Stimulated activated CD4-positive, alpha-beta T cell treated with anti-CD3 and anti-CD28 coated beads, Interleukin-12 subunit alpha, Interleukin-12 subunit beta, amount 100 ng/mL, for 4 hours (primary cell): ENCODE measurements at places on chromosomes 6 and 20.
A peak's percentile ranks its signal among the peaks of the same experiment; 100 is the strongest.

- DNase-seq: no peak
Observed at GRCh38 chr20:46206025-46206424, 87.9 kb downstream of the CD40 start.

- DNase-seq: no peak
Observed at GRCh38 chr6:4599924-4600323, 176.3 kb upstream of the CDYL start.

GRCh38 chr20:63688228-63689045 lies 8.0 kb upstream of the TNFRSF6B start:
- DNase-seq: no peak

GRCh38 chr20:49187330-49187850 lies 744 bp downstream of the STAU1 start:
- peak; percentile 4 for DNase-seq

DNA sequence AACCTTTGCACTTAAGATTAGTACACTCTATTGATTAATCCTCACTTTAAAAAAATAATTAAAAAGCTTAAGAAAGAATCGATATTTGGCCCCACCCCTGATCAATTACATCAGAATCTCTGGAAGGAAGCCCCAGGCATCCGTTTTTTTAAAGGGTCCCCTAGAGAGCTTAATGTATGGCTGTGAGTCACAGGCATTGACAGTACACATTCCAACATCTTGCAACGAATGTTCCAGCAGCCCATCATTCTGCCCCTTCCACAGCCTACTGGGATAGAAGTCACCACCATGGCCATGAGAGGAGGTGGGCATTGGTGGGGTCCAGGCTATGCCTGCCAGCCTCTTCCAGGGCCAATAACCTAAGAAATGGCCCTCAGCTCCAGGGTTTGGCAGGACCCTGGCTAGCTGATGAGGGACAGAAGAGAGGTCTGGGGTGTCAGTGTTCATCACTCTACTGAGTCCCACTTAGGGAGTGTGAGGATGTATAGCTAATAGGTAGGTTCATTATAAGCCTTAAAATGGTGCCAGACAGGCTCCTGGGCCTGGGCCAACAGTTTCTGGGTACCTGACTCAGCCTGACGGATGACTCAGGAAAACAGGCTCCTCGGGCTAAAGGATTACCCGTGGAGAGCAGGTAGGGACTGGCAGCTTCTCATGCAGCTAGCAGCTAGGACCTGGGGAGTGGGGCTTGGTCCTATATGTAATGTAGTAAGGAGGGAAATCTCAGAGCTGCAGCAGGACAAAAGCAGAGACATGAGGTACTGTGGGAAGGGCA lies 40.4 kb downstream of the MDGA1 start:
- DNase-seq: no peak

DNA sequence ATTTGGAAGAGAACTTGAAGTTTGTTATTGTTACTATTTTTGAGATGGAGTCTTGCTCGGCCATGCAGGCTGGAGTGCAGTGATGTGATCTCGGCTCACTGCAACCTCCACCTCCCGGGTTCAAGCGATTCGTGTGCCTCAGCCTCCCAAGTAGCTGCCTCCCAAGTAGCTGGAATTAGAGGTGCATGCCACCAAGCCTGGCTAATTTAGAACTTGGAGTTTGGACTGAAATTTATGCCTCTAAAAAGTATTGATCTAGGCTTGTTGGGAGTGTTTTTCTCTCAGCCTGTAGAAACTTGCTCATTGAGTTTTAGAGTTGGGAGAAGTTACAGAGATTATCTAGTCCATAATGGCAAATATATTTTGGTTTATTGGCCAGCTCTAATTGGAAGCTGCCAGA lies 4.1 kb downstream of the ITCH start:
- no peak for DNase-seq

- DNase-seq: no peak
Observed at GRCh38 chr6:40426346-40427066, 160.7 kb downstream of the LRFN2 start.

GRCh38 chr20:41049451-41049850 lies 20.8 kb downstream of the TOP1 start:
- no peak for DNase-seq

DNA sequence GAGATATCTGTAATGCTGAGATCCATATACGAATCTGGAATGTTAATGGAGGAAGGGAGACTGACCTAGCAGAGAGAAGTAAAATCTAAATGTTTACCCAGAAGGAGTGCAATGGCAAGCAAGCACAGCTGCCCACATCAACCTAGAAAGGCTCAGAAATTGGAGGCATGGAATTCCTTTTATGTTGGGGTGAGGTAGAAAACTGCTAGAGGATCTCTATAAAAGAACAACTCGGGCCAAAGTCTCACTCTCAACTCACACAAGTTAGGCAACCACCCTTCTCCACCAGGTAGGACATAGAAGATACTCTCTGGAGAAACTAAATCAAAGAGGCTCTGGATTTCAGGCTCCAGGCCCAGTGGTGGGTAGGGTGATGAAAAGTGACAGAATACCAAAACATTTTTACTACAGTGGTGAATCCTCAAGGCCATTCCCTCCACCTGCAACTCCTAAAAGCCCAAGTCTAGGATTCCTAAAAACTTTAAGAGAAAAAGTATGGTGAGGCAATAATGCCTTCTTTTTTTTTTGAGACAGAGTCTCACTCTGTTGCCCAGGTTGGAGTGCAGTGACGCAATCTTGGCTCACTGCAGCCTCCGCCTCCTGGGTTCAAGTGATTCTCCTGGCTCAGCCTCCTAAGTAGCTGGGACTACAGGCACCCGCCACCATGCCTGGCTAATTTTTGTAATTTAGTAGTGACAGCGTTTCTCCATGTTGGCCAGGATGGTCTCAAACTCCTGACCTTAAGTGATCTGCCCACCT lies 9.5 kb upstream of the ADGRG6 start:
- no peak for DNase-seq

GRCh38 chr6:30151580-30151979 lies 9.4 kb downstream of the TRIM10 start:
- no peak for DNase-seq

DNA sequence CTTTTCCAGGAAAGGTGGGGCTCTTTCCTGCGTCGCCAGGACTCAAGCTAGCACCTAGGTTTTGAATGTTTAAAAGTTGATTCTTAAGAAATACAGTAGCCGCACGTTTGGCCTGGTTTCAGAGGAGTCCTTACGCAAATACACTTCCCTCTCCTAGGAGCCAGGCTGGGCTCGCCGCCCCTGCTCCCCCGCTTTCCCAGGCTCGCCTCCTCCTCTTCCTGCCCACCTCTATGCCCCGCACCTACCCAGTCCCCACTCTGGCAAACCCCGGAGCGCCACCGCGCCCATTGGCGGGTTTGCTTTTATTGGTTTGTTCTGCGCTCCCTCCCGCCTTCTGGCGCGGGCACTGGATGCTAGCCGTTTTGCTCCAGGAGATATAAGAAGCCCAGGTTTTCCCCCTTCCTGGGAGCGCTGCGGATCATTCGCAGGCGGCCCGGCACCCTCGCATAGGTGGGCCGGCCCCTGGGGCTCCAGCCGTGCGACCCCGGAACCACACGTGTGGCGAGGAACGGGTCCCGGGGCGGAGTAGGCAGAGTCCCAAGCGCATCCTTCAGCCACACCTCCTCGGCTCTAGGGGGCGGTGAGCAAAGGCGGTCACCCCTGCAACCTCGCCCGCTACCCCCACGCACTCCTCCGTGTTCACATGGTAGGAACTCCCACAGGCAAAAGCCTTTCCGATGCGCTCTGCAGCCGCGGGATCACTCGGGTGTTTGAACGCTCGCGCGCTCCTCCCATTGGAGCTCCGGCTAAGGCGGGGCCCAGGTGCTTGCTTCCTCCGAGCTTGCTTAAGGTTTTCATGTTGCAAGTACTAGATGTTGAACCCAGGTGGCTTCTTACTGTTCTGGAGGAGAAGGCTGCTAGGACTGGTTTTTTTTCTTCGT lies 119.0 kb downstream of the RTN4IP1 start:
- peak; percentile 63 for DNase-seq

DNA sequence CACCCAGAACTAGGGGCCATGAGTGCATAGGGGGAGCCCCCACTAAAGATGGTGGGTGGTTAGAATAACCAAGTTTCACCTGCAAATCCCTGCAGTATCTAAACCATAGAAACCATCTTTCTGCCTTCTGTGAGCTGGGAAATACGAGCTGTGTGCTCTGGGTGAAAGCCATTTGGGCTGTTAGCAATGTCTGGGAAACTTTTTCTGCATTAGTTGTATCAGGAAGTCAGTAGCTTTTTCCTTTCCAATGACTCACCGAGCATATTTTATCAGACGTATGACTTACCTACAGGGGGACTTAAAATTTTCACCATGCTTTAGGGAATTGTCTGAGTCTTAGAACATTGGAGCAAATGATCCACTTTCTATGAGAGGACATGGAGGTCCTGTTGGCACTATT lies 584.0 kb downstream of the QKI start:
- DNase-seq: no peak

GRCh38 chr6:129597023-129597713 lies 112.8 kb downstream of the ARHGAP18 start:
- no peak for DNase-seq

GRCh38 chr6:130303431-130303830 lies 62.4 kb upstream of the TMEM200A start:
- no peak for DNase-seq

- no peak for DNase-seq
Observed at GRCh38 chr6:14645221-14645620, 527.6 kb downstream of the CD83 start.

GRCh38 chr6:93581371-93581770 lies 162.0 kb upstream of the EPHA7 start:
- no peak for DNase-seq

DNA sequence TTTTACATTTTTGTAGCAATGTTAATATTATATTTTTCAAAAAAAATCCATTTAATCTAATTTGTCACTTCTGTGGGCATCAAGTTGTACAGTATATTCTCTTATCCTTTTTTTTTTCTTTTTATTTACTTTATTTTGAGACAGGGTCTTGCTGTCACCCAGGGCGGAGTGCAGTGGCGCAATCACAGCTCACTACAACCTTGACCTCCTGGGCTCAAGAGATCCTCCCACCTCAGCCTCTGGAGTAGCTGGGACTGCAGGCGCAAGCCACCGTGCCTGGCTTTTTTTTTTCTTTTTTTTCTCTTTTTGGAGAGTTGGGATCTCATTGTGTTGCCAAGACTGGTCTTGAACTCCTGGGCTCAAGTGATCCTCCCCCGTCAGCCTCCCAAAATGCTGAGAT lies 14.4 kb upstream of the BEND6 start:
- no peak for DNase-seq

- DNase-seq: no peak
Observed at GRCh38 chr20:47713878-47714450, 71.3 kb downstream of the SULF2 start.

DNA sequence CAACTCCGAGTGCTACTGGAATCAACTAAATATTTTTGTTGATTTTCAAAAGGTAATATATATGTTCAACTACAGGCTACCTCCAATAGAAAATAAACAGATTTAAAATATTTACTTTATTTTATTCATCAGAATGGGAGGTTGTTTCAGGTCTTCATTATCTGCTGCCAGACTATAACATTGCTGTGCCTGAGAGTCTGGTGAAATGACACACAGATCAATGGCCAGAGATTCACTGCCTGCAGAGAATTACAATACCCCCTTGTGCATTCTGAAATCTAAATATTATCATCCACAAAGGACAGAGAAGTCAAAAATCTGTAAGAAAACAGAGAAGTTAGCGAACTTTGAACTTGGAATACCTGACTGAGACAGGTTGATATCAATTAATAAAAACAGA lies 667.8 kb upstream of the GJE1 start:
- DNase-seq: no peak

GRCh38 chr6:41122918-41123317 lies 31.2 kb downstream of the TREML1 start:
- no peak for DNase-seq

GRCh38 chr6:115514656-115515055 lies 546.0 kb downstream of the FRK start:
- DNase-seq: no peak

DNA sequence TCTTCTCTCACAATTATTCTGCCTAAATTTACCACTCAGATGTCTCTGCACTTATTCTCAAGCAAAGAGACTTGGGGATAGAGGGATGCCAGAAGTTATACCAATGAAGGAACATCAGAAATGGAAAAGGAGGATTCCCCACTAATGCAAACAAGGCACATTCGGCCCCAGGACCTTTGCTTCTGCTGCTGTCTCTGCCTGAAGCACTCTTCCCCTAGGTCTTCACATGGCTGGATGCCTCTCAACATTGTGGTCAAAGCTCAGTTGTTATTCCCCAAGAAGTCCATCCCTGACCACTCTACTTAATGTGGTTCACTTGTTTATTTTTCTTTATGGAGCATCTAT lies 508.7 kb downstream of the DOK5 start:
- DNase-seq: no peak

DNA sequence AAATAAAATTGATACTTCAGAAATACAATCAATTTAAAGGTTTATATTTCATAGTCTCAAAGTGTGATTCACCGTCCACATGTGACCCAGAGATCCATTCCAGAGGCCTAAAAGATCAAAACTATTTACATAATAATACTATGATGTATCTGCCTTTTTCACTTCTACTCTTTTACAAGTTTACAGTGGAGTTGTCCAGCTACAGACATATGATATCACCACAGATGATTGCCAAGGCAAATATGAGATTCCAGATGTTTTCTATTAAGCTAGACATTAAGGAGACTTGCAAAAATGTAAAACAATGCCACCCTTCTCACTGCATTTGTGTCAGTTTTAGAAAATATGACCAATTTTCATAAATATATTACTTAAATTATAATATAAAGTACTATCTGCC lies 443.7 kb downstream of the GJA1 start:
- DNase-seq: no peak
